Stimulated activated CD8-positive, alpha-beta memory T cell treated with anti-CD3 and anti-CD28 coated beads, Interleukin-7, amount 100 ng/mL, for 24 hours (primary cell): ENCODE measurements at places on chromosomes 7 and 10.

- DNase-seq = no peak
These were observed 41.7 kb downstream of the NPY start for GRCh38 chr7:24325708-24326107.

DNA sequence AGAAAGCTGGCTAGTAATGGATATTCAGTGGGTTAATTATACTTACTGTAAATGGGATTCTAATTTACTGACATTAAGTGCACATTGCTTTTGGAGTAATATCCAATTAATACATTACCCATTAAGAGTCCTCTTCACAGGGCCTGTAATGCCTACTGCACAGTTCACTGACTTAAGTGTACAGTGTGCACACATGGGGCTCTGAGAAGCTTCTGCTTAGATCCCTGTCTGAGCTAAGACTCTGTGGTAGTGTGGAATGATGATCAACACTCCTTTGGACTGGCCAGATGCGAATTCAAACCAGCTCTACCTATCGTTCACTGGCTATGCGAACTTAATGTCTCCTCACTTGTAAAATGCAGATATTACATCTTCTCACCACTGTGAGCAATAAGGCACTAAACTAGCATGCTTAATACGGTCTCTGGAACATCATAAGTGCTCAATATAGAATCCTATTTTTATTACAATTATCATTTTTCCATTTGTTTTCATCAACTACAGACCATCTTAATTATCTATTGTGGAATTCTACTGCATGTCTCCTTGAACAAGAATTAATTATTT, 53.8 kb upstream of the SEC61G start:
- DNase-seq = no peak

DNA sequence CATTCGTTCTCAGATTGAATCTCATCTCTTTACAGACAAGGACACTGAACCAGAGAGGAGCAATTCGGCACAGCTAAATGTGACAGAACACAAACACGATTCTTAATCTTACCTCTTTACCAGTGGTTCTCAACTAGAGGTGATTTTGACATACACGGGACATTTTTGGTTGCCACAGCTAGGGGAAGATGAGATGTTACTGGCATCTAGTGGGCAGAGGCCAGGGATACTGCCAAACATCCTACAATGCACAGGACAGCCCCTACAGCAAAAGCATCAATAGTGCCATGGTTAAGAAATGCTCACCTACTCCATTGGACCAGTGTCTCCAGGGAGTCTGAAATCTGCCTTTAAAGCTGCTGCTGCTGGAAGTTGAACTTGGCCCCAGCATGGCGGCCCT, 27.3 kb downstream of the PDE1C start:
- no peak for DNase-seq

- no peak for DNase-seq
These were observed 123.5 kb downstream of the AHR start for GRCh38 chr7:17421941-17422340.

DNA sequence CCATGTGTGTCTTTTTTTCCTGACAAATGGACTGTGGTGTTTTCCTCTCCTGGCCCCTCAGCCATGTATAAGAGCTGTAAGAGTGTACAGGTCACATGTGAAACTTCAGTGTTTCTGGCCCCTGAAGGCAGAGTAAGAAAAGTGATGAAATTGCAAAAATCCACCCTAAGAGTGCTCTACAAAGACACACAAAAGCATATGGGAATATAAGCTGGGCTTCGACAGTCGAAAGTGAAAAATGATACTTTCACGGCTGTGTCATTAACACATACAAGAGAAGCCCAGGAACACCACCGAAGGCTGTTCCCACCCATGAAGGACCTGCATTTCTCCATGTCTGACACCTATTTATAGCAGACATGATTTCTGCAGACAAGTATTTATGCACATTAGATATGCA, 192.2 kb downstream of the PARD3 start:
- no peak for DNase-seq

DNA sequence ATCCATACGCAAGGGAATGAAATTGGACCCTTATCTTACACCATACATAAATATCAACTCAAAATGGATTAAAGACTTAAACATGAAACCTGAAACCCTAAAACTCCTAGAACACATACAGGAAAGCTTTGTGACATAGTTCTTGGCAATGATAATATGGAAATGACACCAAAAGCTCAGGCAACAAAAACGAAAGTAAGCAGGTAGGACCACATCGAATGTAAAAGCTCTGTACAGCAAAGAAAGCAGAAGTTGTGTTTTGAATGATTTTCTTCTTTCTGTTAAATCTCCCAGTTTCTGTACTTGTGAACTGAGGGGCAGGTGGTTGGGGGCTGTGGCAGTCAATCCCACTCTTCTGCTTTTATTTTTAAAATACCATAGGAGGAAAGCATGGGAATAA, 368.4 kb upstream of the PODXL start:
- DNase-seq = no peak

DNA sequence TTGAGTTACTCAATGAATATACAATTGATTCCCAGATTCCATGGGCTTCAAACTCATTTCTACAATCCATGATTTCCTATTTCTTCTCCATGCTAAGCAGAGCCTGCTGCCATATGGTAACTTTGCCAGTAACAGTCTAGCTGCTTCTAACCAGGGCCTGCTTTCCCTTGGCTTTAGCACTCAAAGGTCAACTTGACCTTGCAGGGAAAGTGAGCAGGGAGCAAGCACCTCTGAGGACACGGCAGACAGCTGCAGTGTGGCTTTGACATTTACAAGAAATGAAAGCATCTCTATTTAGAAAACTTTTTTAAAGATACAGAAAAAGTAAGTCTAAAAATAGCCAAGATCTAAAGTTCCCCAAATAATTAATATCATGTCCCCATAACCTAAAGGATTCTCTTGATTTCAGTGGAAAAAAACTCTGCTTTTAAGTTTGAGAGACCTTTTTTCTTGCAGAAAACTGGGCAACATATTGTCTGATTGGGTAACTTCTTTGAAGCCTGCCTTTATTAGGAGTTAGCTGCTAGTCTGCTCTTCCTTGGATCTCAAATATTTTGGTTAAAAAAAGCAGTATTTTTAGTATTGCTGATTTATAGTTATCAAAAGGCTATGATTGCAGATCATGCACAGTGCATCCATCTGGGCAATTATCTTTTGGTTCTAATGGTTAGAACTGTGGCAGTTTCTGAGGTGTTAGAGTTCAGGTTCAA, 257.9 kb downstream of the AHR start:
- DNase-seq = no peak

GRCh38 chr10:90413196-90413595, 444.6 kb downstream of the HTR7 start:
- no peak for DNase-seq
